ENCODE measurements at places on chromosomes 16 and 17. TPM values are rescaled to one million over a fixed set of nuclear protein-coding genes. Genes with fewer than 3 reads are reported as not detected.

The BCO1 gene
- not detected for total RNA-seq

The SRCIN1 gene
- 1.7 TPM for total RNA-seq

The TMEM208 gene
- 8.5 TPM for total RNA-seq

The TMEM95 gene
- not detected for total RNA-seq

The CDH13 gene
- total RNA-seq = 139 TPM

The TMC5 gene
- total RNA-seq = not detected

DNA sequence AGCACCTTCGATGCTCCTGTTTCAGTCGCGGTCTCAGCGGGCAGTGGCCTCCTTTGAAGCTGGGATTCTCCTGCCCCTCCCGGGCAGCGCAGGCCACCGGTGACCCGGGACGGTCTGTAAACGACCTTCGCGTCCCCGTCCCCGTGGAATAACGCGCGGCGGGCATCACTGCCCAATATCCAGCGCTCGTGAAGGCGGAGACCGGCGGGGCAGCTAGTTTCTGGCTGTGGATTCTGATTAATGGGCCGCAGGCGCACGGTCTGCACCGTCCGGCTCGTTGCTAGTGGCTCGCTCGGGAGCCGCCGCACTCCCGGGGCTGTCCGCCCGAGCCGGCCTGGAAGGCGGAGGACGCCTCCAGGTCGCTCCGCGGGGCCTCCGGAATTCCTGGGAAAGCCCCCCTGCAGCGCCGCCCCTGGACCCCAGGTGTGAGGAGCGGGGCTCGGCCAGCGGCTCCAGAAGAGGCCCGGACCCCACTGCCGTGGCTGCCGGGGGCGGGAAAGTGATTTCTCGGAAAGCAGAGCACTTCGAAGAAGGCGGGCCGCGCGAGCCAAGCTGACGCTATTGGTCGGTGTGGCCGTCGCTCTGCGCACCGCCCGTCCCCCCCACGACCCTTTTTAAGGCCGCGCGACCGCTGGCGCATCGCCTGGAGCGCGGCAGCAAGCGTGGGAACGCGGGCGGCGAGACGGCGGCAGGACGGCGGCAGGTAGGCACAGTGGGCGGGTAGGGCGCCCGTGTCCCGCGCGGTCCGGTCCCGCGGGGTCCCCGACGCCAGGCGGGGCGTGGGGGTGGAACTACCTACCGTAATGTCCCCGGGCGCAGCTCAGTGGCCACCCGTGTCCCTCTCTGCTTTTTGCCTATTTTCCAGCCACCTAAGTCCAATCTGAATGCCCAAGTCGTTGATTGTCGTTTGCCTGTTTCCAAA is at the start of gene IRF8:
TSS of gene IRF8 (plus strand) at position 642 of the 922 bp plus-strand sequence. CDS start 3,854 bp downstream, outside the sequence.
- no peaks in the 10 kb centered on the region for H3K4me1 ChIP-seq
- peaks cover 10% of the 10 kb centered on the region for H3K27me3 ChIP-seq
- H3K4me3 ChIP-seq = peak within 1 kb of the TSS; percentile 65

GRCh38 chr16:48321317-48322036 is 63.7 kb downstream of the SIAH1 start:
- DNase-seq = no peak
- H3K4me3 ChIP-seq = no peak overlapping the region
- H3K27me3 ChIP-seq = no peaks in the 10 kb centered on the region
- peaks cover 3% of the 10 kb centered on the region for H3K4me1 ChIP-seq

GRCh38 chr17:29954405-29954804 is 13.0 kb downstream of the EFCAB5 start:
- no peaks in the 10 kb centered on the region for H3K36me3 ChIP-seq
- no peak overlapping the region for H3K4me3 ChIP-seq
- no peak for DNase-seq
- no peaks in the 10 kb centered on the region for H3K4me1 ChIP-seq
- H3K27me3 ChIP-seq = no peaks in the 10 kb centered on the region

- DNase-seq = no peak
- H3K4me1 ChIP-seq = peaks cover 31% of the 10 kb centered on the region
- no peak overlapping the region for H3K27ac ChIP-seq
- H3K4me3 ChIP-seq = no peak overlapping the region
- H3K36me3 ChIP-seq = peaks cover 65% of the 10 kb centered on the region
Measured at GRCh38 chr17:82570277-82570676, 50.7 kb downstream of the FOXK2 start.

GRCh38 chr16:80546249-80546648 is 5.5 kb downstream of the DYNLRB2 start:
- no peaks in the 10 kb centered on the region for H3K36me3 ChIP-seq
- DNase-seq = no peak
- H3K27me3 ChIP-seq = no peaks in the 10 kb centered on the region
- no peaks in the 10 kb centered on the region for H3K4me1 ChIP-seq

- no peak for DNase-seq
- H3K36me3 ChIP-seq = no peaks in the 10 kb centered on the region
Measured at GRCh38 chr17:5869041-5869745, 201.0 kb upstream of the WSCD1 start.

DNA sequence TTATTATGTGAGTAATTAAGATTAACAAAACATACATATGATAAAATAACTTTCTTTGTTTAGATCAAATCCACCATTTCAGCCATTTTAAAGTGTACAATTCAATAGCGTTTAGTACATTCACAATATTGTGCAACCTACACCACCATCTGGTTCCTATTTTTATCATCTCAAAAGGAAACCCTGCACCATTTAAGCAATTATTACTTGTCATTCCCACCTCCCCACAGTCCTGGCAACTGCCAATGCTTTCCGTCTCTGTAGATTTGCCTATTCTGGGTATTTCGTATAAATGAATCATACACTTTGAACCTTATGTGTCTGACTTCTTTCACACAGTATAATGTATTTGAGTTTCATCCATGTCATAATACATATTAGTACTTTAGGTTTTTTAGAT is 162.5 kb upstream of the CNTNAP4 start:
- H3K27me3 ChIP-seq = no peaks in the 10 kb centered on the region
- H3K27ac ChIP-seq = no peak overlapping the region
- no peak for DNase-seq
- H3K36me3 ChIP-seq = no peaks in the 10 kb centered on the region
- H3K4me1 ChIP-seq = no peaks in the 10 kb centered on the region

DNA sequence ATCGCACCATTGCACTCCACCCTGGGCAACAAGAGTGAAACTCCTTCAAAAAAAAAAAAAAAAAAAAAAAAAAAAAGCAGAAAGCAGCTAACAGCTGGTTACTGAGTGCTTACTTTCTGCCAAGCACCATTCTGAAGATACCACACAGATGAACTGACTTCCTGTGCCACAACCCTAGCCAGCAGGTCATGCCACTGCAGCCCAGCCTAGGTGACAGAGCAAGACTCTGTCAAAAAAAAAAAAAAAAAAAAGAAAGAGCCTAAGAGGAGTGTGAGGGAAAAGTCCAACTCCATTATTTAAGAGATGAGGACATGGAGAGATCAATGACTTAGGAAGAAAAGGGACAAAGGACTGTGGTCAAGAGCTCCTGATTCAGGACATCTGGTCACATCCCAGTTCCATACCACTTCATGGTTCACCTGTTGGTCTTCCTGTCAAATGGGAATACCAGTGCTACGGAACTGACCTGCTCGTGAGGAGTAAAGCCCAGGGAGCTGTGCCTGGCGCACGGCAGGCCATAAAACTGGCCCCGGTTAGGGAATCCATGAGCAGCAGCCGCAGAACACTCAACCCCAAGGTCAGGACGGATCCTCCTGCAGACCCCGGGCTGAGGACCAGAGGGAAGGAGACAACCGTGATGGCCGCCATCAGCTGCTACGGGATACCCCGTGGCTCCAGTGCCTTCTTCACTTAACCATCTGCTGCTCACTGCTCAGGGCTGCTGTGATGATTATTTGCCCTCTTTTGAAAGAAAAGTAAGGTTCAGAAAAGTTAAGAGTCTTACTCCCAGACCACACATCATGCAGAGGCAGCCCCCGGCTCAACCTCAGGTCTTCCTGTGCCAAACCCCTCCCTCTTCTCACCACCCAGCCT is 950 bp downstream of the KLHDC4 start:
- no peak for DNase-seq
- H3K27me3 ChIP-seq = no peaks in the 10 kb centered on the region
- peak overlapping the region; percentile 93 for H3K4me3 ChIP-seq
- H3K27ac ChIP-seq = no peak overlapping the region

DNA sequence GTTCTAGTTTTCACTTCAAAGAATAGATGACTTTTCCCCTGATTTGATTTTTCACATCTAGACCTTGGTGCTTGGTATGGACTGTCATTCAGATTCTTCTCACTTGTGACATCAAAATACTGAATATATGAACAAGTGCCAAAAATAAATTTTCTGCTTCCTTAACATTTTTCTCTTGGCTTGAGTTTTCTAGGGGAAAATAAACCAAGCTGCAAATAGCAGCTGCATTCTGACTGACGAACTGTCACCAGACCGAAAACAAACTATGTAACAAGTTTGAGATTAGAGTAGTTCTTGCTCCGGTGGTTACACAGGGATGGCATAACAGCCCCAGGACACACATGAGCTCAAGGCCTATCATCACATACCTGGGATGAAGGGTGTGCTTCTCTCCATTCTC is 345.7 kb downstream of the CNTNAP4 start:
- no peak overlapping the region for H3K4me3 ChIP-seq
- DNase-seq = no peak
- no peaks in the 10 kb centered on the region for H3K4me1 ChIP-seq
- no peaks in the 10 kb centered on the region for H3K27me3 ChIP-seq
- H3K36me3 ChIP-seq = no peaks in the 10 kb centered on the region
- no peak overlapping the region for H3K27ac ChIP-seq

DNA sequence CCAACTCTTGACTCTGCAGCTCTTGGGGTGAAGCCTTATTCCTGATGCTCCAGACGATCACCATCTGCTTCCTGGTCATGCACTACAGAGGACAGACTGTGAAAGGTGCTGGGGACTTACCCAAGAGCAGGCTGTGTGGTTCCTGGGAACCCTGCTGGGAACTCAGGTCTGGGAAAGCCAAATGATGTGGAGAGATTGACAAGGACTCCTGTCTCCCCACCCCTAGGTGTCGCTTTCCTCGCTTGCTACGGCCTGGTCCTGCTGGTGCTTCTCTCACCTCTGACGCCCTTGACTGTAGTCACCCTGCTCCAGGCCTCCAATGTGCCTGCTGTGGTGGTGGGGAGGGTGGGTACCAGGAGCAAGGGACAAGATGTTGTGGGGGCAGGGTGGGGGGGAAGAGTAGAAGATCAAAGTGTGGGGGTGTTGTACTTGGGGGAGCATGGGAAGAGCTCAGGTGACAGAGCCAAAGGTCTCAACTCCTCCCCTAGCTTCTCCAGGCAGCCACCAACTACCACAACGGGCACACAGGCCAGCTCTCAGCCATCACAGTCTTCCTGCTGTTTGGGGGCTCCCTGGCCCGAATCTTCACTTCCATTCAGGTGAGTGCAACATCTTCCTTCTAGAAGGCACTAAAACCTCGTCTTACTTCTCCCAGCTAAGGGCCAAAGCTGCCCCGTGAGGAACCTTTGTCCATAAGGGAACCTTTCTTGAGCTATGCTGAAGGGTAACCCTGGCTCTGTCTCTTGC is 3.0 kb downstream of the SOX15 start:
- H3K27me3 ChIP-seq = no peaks in the 10 kb centered on the region
- no peak overlapping the region for H3K4me3 ChIP-seq
- no peak for DNase-seq
- peak overlapping the region; percentile 51 for H3K27ac ChIP-seq

- H3K4me1 ChIP-seq = peaks cover 13% of the 10 kb centered on the region
- H3K27ac ChIP-seq = no peak overlapping the region
- peaks cover 48% of the 10 kb centered on the region for H3K36me3 ChIP-seq
- DNase-seq = no peak
Measured at GRCh38 chr16:69932228-69932627, 18.9 kb upstream of the CLEC18A start.

DNA sequence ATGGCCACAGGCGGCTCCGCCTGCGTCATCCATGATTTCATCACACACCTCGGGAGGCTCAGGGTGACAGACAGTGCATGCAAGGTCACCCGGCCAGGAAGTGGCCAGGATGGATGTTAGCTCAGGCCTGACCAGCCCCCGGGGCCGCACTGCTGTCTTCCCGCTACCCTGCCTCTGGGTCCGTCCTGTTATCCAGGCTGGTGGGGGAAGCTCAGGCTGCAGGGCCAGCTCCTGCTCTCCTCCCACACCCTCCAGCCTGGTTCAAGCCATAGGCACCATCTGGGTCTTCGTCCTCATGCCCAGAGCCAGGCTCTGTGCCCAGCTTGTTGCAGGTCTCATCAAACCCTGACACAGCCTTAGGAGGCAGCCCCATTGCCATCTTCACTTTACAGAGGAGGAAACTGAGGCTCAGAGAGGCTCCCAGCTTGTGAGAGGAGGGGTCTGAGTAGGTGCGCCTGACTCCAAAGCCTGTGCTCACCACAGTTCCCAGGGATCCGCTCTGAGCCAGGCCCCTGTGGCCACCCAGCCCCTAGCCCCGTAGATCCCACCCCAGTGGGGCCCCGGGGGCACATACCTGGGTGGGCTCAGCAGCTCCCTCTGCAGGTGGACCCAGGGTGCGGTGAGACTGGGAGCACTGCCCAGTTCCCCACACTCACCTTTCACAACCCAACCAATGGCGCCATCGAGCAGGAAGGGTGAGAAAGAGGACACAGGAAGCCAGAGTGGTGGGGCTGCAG is 412 bp upstream of the ADGRG3 start:
- H3K4me1 ChIP-seq = no peaks in the 10 kb centered on the region
- no peaks in the 10 kb centered on the region for H3K27me3 ChIP-seq
- no peak overlapping the region for H3K4me3 ChIP-seq
- DNase-seq = peak; percentile 40

- H3K27ac ChIP-seq = peak overlapping the region; percentile 85
- H3K4me1 ChIP-seq = peaks cover 74% of the 10 kb centered on the region
- H3K27me3 ChIP-seq = no peaks in the 10 kb centered on the region
- H3K4me3 ChIP-seq = no peak overlapping the region
- no peak for DNase-seq
- H3K36me3 ChIP-seq = no peaks in the 10 kb centered on the region
Measured at GRCh38 chr17:1039123-1039507, 42.2 kb downstream of the TIMM22 start.

DNA sequence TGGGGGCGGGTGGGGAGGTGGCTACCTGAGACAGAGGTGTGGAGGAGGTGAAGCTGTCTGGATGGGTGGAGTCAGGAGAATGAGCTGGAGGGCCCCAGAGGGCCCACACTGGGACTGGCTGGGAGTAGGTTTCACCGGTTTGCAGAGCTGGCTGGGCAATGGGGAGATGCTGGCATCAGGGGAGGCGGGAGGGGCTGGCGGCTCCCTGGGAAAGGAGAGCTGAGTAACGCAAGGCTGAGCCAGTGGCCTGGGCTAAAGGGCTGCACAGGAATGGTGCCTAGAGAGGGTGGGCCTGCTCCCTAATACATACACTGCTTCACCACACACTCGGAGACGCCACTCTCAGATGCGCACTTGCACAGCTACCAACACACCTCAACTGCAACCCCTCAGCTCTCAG is 12.4 kb downstream of the P3H4 start:
- H3K27ac ChIP-seq = no peak overlapping the region
- peaks cover 15% of the 10 kb centered on the region for H3K4me1 ChIP-seq

GRCh38 chr16:82716361-82716855 is 89.6 kb downstream of the CDH13 start:
- H3K4me1 ChIP-seq = peaks cover 15% of the 10 kb centered on the region
- no peaks in the 10 kb centered on the region for H3K27me3 ChIP-seq
- no peaks in the 10 kb centered on the region for H3K36me3 ChIP-seq
- peak overlapping the region; percentile 76 for H3K27ac ChIP-seq
- no peak for DNase-seq

All from heart left ventricle (tissue), 16 donors.